ENCODE measurements at places on chromosomes 7 and 10.

DNA sequence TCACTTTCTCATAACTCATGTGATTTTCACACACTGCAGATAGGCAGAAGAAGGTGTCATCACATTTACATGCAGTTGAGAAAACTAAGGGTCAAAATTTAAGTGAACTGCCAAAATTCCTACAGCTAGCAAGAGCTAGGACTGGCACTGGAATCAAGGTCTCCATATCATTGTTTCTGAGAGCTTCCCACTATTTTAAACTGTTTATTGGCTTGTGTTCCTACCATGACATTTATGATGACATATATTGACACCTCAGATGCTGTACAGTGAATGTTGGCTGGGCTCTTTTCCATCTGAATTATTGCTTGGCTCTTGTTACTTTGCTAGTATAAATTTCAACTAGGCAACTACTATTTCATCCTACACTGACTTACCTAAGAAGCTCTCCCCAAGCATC, 2.0 kb downstream of the THSD7A start:
- DNase-seq = no peak

- DNase-seq = no peak
Measured at GRCh38 chr7:16986755-16987154, 105.0 kb upstream of the AGR3 start.

DNA sequence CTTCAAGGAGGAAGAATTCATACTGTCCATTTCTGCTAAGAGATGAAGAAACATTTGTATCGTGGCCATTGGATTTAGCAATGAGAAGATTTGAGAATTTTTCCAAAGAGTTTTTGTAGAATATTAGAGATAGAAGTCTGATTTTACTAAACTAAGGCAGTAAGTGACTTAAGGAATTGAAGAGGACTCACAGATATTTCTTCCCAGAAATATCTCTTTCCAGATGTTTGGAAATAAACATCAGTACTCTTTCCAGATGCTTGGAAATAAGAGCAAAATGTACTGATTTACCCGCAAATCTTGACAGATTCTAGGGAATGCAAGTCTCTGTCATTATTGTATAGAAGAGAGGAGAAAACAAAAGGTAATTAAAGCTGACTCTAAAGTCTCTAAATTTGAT, 91.3 kb downstream of the IMMP2L start:
- no peak for DNase-seq

DNA sequence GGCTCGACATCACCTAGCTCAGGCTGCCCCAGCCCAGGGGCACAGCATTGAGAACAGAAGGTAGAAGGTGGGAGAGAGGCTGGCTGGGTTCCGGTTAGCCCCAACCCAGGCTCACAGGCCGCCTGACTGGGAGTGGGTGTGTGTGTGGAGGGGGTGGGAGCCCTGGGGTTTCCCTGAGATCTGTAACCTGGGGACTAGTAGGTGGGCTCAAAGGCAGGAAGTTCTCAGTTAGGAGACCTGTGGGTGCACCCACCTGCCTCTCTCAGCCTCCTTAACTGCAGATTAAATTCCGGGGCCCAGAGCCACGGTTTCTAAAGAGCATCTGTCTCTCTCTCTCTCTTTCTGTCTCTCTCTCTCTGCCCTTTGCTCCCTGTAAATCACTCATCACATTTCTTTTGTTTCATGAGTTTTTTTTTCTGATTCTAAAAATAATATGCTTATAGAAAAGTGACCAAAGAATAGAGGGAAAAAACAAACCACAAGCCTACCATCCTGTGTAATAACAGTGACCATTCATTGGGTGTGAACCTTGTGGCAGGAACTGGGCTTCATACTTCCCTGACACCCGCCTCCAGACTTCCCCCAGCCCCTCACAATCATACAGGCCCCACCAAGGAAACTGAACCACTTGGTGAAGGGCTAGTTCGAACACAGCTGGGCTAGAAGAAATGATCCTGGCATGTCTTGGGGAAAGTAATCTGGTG, 83.4 kb upstream of the SMNDC1 start:
- DNase-seq = no peak

GRCh38 chr10:124710266-124710881, 33.8 kb downstream of the FAM53B start:
- DNase-seq = no peak

- DNase-seq = no peak
Measured at GRCh38 chr7:112929421-112929820, 139.2 kb upstream of the TMEM168 start.

DNA sequence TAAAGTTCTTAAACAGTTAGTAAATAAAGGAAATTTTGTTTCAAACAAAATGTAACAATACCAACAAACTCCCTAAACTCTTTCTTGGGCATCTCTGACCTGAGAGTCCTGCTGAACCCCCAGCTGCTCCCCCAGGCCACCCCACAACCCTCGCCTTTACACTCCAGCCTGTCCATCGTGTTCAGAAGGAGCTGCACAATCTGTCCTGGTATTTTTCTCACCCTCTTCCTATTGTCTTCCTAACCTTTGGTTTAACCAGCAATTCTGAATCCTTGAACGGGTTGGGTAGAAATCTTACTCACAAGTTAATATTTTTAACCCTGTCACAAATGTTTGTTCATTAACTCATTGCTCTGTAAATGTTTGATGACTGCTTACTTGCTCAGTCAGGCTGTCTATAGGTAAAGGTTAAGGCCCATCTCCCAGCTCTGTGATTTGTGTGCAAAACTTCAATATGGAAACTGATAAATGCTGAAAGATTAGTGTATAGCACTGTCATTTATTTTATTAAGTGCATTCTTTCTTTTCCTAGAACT, 16.8 kb downstream of the SFRP4 start:
- no peak for DNase-seq

GRCh38 chr10:98374217-98374985, 40.6 kb downstream of the PYROXD2 start:
- no peak for DNase-seq

DNA sequence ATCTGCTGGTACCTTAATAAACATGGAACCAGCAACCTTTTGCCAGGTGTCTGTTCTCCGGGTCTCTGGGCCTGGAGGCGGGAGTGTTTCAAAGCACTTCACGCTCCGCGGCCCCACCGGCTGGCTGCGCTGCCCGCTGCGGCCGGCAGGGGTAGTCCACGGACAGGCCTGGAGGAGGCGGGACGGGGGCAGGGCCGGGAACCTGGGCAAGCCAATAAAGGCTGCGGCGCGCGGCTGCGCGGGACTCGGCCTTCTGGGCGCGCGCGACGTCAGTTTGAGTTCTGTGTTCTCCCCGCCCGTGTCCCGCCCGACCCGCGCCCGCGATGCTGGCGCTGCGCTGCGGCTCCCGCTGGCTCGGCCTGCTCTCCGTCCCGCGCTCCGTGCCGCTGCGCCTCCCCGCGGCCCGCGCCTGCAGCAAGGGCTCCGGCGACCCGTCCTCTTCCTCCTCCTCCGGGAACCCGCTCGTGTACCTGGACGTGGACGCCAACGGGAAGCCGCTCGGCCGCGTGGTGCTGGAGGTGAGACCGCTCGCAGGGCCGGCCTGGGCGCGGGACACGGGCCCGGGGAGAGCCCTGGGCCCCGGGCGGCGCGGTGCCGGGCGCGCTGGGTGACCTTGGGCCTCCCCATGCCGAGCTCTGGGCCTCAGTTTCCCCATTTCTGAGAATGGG, at the start of gene PPIF:
Gene PPIF, plus strand, starts transcription at position 244 of the 668 bp plus-strand sequence. Its CDS starts 80 bp downstream, at position 324.
- DNase-seq = no peak

DNA sequence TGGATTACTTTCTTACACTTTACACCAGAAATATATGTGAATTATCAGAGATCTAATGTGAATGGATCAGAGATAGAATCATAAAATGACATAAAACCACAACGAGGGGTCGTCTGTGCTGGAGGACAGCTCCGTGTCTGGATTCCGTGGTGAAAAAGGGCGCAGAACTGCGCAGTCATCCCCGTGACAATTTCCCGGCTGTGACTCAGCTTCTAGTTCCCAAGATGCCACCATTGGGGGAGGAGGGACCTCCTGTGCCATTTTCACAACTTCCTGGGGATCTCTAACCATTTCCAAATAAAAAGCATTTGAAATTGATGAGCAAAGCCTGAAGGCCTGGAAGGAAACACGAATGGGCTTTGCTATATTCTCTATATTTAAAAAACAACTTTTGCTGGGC, 72.1 kb downstream of the PDGFA start:
- no peak for DNase-seq

DNA sequence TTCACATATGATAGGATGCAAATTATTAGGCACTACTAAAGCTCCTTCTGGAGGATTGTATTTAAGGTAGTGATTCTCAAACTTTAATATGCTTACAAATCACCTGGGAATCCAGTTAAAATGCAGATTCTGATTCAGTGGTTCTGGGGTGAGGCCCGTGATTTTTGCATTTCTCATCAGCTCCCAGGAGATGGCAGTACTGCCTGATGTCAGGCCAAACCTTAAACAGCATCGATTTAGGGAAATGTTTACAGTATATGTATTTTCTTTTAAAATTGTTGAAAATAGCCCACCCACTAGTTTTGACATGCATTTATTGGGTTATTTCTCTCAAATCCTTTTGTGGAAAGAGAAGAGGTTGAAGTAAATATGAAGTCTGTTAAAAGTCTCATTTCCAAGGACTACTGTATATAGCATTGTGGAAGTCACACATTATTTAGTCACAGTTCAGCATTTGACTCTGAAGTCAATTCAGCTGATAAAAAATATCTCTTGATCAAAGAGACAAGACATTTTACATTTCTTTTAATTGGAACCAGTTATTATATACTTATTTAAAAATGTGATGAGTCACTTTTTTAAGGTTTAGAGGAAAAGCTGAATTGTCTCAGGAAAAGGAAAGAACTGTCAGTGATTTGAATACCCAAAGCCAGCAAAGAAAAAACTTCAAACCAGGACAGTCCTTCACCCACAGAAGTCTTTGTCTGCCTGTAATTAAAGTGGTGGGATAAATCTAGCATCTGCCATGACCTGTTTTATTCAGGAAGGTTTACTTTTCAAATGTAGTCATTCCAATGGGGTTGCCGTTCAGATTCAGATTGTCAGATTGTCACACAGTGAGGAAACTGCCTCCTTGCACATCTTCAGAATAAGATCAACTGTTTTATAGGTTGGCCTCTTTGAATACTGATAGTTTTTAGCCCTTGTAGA, 21.1 kb upstream of the HBP1 start:
- no peak for DNase-seq

- DNase-seq = no peak
Measured at GRCh38 chr10:91247360-91248111, 27.1 kb downstream of the PCGF5 start.

- no peak for DNase-seq
Measured at GRCh38 chr7:898855-899681, 22.7 kb downstream of the GET4 start.

DNA sequence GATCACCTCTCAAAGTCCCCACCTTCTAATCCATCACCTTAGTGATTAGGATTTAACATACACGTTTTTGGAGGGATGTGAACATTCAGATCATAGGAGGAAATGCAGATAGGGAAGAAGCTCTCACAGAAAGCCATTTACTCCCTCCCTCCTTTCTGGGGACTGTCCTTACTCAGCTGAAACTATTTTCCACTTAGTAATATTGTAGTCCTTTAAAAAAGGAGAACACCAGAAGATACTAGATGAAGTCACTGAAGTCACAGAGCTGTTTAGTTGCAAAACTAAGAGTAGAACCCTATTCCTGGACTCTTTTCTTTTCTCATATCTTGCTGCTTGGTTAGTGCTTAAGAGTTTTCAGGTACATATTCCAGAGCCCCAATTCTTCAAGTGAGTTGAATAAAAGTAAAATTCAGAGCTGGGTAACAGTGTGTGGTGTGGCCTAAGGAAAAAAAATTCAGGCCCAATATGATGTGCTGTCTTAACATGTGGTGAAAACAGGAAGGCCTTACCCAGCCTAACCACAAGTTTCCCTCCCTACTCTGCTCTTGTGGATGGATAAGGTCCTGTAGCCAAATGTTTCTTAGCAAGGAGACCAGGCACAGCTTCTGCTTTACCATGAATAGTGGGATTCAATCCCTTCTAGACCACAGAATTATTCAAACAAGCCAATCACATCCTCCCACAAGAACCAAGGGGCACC, 135.7 kb downstream of the INHBA start:
- DNase-seq = no peak

- DNase-seq = no peak
Measured at GRCh38 chr7:114047889-114048288, 129.1 kb upstream of the PPP1R3A start.

- no peak for DNase-seq
Measured at GRCh38 chr7:14294637-14295036, 305.2 kb upstream of the ETV1 start.

DNA sequence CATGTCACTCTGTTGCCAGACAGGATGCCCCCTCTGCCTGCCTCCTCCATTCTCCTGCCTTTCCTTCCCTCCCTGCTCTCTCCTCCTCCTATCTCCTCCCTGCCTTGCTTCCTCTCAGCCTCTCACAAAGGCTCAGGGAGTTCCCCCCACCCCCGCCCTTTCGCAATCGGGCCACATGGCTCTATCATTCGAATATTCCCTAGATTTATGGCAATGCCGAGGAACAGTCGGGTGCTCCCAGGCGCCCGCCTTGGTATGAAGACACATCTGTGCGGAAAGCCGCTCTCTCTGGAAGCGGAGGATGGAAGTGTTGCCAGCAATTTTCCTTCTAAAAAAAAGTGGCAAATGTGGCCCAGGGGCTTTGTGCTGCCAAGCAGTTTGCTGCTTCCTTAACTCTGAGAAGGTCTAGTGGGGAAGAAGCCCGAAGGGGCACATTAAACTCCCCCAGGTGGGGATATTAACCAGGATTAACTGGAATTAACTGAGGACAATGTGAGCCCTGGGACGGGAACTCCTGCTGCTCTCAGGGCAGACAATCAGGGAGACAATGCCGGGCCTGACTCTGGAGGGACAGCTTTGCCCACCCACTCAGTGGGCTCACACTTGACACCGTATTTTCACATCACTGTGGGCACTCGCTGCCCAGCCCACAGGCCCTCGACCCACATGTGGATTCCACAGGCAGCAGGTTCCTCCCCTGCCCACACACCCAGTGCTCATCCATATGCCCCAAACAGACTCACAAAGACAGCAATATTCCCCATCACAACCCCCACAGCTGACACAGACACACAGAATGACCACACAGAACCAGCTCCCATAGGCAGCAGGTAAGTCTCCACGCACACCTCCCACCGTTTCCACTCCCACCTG, 88.4 kb upstream of the SMNDC1 start:
- no peak for DNase-seq
